ENCODE measurements at places on chromosomes 12 and 14.
A peak's percentile ranks its signal among the peaks of the same experiment; 100 is the strongest.

DNA sequence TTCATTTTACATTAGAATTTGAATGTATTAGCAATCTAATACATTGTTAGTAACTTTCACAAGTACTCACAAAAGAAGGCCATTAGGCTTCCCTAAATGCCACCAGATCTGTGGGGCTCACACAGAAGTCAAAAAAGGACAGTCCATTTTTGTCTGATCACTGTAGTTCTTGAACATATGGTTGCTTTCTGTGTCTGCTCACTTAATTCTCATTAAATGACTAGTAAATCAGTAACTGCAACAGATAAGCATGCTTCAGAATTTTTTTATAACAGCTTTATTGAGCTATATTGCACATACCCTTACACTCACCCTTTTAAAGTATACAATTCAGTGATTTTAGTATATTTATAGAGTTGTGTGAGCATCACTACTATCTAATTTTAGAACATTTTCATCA lies 71.4 kb downstream of the DENND5B start:
- no peak for DNase-seq

DNA sequence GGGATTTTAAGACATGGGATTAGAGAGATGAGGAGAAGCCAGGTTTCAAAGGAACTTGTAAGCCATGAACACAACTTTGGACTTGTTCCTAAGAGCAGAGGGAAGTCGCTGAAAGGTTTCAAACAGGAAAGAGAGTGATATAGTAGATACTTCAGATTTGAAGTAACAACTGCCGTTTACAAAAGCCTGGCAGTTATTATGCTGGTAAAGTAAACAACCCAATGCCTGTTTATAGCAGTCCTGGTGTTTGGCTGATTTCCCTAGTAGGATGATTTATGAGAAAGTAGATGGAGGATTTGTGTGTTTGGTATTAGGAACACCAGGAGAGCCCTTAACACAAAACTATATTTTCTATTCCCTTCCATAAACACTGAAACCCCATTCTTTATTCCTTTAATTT lies 285.7 kb downstream of the RMST start:
- DNase-seq: no peak

DNA sequence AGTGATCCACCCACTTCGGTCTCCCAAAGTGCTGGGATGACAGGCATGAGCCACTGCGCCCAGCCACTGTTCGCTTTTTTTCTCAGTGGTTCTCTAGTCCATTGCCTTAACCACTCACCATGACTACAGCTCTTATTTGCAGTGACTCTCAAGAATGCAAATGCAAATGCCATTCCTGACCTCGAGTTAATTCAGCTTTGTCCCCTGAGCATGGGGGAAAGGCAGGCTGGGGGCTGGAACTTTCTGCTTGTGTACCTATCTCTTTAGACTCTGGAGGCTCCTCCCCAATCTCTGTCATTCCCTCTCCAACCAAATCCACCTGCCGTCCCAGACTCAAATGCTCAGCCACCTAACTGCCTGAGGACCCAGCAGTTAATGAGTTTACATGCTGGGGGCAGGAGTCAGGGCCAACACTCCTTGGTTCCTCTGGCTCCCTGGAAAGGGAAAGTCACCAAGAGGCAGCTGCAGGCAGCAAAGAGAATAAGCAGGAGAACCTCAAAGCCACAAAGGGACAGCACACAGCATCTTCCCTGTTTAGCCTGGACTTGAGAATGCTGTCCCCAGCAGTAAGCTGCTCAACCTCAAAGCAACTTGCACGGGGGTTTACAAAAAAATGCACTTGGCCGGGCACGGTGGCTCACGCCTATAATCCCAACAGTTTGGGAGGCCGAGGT lies 5.3 kb upstream of the HNF1A start:
- DNase-seq: no peak

DNA sequence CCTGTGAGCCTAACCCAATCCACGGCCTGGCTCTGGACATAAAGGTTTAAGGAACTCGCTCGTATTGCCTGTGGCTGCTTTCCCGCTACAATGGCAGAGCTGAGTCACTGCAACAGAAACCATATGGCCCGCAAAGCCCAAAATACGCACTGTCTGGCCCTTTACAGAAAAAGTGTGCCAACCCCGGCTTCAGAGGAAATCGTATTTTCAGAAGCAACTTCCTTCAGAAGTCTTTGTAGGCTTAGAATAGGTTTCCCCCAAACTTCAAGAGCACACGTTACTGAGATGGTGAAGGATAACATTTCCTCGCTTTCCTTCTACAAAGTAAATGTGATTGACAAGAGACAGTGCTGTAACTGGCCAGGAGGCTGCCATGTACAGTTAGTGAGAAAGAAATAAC lies 34.8 kb upstream of the TESC start:
- DNase-seq: peak; percentile 30

DNA sequence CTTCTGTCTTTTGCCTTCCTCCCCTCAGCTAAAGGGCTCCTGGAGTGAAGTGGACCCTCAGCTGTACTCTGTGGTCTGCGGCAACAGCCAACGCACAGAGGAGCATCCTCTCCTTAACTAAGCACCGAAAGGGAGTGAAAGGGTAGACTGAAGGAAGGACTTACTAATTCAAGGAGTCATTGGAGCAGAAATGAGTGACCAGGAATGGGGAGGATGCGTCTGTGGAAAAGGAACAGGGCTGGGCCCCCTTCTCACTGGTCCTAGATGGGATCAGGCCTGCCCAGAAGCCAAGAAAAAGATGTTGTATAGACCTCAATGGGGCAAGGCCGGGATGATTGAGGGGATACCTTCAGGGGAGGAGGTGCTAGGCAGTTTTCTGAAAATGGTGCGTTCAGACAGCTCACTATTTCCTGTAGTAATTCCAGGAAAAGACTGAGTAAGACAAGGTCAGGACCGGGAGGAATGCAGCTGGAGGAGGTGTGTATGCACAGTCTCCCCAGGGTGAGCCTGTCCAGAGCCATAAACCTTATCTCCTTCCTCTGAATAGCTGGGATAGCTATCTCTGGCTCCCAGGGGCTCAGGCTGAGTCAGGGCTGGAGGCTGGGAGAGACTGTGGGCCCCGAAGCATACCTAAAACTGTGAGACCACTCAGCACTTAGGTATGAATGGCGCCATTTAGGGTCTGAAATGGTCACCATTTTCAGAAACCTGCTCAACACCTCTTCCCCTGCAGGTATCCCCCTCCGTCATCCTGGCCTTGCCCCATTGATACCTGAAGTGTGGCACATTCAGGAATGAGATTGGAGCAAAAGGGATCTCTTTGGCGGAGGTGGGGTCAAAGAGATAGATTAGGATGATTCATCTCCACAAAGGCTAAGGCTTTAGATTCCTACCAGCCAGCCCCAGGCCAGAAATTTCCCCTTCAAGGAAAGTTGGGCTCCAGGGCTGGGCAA lies 20.2 kb upstream of the KRT8 start:
- DNase-seq: no peak
